Stromal cell of bone marrow (primary cell): ENCODE measurements at places on chromosomes 13 and 19.

GRCh38 chr13:27825072-27825471 lies 32.8 kb downstream of the GSX1 start:
- DNase-seq = no peak

GRCh38 chr19:7962644-7963268 lies 19.3 kb upstream of the TIMM44 start:
- DNase-seq = no peak

DNA sequence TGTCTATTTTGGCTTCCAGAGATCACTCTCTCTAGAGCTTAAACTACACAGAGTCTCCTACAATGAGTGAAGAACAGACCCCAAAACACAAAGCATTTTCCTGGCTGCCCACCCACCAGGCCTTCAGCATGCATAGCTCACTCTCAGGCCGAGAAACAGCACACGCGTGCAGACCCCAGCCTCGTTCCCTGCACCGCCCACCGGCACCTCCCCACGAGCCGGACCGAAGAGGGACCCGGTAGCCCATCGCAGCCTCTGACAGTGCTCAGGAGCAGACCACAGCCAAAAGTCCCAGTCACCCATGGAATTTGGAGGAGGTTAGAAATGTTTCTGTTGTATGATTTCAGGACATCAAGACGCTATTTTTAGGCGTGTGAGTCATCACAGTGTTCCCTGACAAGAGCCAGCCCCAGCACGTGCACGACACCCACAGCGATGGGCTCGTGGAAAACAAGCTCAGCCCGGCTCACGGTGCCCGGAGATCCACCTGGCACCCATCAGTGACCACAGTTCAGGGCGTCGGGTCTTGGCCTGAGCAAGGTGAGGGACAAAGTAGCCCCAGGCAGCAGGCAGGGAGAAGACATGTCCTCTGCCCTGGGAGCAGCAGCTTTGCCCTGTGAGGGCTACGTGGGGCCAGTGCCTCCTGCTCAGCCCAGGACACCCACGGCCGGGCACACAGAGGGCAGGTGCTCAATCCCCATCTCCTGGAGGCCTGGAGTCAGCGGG lies 50.1 kb upstream of the SPACA7 start:
- DNase-seq = no peak

GRCh38 chr19:369876-370275 lies 25.3 kb upstream of the MIER2 start:
- no peak for DNase-seq

DNA sequence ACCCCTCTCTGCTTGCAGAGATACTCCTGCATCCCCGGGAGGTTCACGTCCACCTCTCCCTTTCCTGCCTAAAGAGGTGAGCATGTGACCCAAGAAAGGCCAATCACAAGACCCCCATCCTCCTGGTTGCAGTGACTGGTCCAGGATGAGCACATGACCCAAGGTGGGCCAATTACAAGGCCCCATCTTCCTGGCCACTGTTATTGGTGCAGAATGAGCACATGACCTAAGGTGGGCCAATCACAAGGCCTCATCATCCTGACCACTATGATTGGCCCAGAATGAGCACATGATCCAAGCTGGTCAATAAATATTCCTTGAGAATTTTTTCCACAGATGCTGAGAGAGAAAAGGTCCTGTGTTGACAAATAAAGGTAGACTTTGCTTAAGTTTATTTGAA lies 350.7 kb downstream of the EFNB2 start:
- DNase-seq = no peak

DNA sequence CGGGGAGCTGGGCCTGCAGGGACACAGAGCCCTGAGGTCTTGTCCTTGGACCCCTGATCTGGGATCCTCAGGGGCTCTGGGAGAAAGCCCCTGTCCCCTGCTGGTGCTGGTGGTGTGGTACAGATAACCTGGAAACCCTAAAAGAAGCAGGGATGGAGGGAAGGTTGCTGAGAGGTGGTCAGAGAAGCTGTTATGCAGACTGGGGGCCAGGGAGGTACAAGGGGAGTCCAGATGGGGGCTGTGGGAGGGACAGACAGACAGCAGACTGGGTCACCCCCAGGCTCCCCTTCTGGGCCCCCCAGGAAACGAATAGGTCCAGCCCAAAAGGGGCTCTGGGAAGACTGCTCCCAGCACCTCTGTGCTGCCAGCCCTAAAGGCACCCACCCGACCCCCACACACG lies 34.7 kb upstream of the PEPD start:
- no peak for DNase-seq

DNA sequence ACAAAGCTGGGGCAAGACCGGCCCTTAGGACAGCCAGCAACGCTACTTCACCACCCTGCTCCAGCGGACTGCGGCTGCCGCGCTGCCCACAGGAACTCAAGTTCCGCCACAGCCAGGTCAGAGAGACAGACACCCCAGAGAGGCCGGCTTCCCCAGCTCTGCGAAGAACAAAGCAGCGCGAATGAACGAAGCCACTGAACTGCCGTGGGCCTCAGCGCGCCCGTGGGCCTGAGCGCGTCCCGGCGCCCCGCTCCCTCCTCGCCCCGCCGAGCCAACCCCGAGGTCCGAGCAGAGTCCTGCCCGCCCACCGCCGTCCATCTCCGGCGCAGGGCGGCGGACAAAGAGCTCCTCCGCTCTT lies 158.4 kb downstream of the RNF17 start:
- DNase-seq = peak; percentile 3
